ENCODE measurements at places on chromosomes 1 and 21. TPM values are rescaled to one million over a fixed set of nuclear protein-coding genes. Genes with fewer than 3 reads are reported as not detected.

GRCh38 chr1:54283635-54284385 lies 83.8 kb downstream of the MRPL37 start:
- no peak overlapping the region for H3K27ac ChIP-seq
- H3K36me3 ChIP-seq, result peaks cover 4% of the 10 kb centered on the region
- DNase-seq, result no peak
- no peaks in the 10 kb centered on the region for H3K27me3 ChIP-seq
- no peak overlapping the region for H3K4me3 ChIP-seq

DNA sequence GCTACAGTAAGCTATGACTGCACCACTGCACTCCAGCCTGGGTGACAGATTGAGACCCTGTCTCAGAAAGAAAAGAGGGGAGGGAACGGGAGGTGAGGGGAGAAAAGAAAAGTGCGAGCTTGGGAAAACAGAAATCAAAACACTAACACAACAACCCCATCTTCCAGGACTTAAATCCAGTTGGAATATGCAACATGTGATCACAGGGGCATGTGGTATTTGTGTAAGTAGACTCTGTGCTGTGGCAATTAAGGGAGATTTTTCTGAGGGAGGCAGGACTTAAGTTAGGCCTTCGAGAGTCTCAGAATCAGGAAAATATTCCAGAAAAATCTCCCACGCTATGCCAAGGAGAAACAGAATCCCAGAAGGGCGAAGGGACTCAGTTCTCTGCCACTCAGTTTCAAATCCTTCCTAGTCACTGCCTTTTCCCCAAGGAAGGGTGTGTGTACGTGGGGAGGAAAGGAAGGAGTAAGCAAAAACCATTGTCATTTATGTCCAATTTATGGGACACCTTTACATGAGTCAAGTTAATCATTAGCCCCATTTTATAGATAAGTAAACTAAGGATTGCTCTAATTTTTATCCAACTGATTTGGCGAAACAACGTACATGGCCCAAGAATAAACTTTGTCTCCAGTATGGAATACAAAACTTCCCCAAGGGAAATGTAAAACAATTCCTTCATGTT lies 12.3 kb downstream of the ID3 start:
- no peak overlapping the region for H3K27ac ChIP-seq
- no peaks in the 10 kb centered on the region for H3K36me3 ChIP-seq
- no peak for DNase-seq

DNA sequence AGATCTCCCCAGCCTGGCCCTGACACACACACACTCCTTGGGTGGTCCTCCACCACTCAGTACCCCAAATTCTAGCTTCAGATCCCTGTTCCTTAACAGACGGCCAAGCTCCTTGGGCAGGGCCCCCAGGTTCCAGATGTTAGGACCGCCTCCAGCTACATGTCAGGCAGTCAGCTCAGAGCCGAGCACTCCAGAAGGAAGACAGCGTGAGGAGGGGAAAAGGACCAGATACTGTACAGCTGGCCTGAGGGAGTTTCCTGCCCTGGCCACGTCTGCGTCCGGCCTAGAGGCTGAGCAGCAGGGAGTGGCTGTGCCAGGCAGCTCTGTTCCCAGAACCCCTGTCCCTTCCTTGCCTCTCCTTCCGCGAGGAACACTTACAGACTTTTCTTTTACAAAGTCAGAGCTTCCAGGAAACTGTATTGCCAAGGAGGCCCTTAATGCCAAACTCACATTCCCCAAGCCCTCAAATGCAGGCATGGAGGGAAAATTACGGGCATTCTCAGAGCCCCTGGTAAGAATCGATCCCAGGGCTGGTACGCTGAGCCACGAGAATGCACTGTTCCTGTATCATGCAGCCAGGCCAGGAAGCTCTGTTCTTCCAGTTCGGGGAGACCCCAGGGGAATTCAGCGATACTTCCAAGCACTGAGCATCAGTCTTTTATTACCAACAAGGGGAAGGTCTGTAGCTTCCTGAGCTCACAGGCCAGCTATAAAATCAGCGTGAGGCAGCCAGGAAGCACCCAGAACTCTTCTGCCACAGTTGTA lies 45.2 kb upstream of the CNTN2 start:
- H3K27ac ChIP-seq, result no peak overlapping the region
- DNase-seq, result no peak
- H3K4me3 ChIP-seq, result no peak overlapping the region
- H3K27me3 ChIP-seq, result no peaks in the 10 kb centered on the region
- H3K4me1 ChIP-seq, result peaks cover 18% of the 10 kb centered on the region
- H3K36me3 ChIP-seq, result no peaks in the 10 kb centered on the region

DNA sequence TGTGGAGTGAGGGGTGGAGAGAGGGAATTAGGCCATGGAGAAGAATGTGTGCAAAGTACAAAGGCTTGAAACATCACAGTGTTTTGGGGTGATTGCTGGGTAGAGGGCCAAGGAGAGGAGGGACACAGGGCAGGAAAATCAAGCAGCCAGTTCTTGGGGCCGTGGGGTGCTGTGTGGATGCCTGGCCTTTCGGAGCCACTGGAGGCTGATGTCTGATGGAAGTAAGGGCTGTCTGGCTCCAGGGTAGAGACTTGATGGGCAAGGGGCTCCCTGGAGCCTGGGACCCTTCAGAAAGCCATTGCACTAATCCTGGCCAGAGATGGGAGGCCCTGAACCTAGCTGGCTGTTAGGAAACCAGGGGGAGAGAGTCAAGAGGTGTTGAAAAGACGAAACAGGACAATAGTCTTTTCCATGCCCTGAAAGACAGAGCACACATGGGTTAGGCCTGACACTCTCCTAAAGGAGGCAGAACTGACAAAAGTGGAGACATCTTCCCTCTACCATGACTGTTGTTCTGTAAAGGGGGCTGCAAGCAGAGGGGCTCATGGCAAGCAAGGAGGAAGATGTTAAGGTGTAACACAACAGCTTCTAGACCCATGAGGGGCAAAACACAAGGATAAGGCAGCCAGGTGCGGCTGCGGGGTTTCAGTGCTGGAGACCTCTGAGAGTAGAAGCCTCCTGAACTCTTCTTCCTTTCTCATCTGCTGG lies 21.0 kb downstream of the ATF3 start:
- H3K27me3 ChIP-seq, result peaks cover 6% of the 10 kb centered on the region
- no peaks in the 10 kb centered on the region for H3K36me3 ChIP-seq
- H3K27ac ChIP-seq, result no peak overlapping the region
- H3K4me1 ChIP-seq, result no peaks in the 10 kb centered on the region
- H3K4me3 ChIP-seq, result no peak overlapping the region
- DNase-seq, result no peak

GRCh38 chr1:227788271-227789083 lies 27.0 kb upstream of the PRSS38 start:
- H3K36me3 ChIP-seq, result no peaks in the 10 kb centered on the region
- peak overlapping the region; percentile 16 for H3K27ac ChIP-seq
- peaks cover 21% of the 10 kb centered on the region for H3K4me1 ChIP-seq
- DNase-seq, result no peak
- no peaks in the 10 kb centered on the region for H3K27me3 ChIP-seq

DNA sequence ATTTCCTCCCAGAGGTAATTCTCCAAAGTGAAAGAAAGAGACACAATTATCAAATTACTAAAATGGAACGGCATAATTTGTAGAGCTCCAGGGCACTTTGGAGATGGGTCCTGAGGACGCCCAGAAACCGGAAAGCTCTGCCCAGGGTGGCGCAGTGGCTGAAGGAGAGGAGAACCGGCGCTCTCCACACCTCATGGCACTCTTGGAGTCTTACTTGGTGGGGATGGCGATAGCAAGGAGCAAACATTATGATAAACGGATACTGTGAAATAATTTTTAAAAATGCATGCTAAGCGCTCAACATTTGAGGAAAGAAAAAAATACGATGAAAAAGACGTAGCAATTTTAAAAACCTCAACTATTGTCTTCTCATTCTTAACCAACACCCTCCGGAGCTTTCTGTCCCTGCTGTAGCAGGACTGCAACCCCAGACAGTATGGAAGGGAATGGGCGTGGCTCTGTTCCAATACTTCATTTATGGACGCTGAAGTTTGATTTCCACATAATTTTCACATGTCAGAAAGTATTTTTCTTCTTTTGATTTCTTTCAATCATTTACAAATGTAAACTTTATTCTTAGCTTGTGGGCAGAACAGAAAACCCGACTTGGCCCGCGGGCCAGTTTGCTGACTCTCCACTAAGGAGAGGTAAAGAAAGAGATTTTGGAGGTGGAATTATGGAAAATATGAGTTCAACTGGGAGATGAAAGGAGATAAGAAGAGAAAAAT lies 1.1 kb downstream of the S100A11 start:
- H3K36me3 ChIP-seq, result peaks cover 26% of the 10 kb centered on the region
- peaks cover 10% of the 10 kb centered on the region for H3K27me3 ChIP-seq
- peaks cover 19% of the 10 kb centered on the region for H3K4me1 ChIP-seq
- DNase-seq, result no peak
- peak overlapping the region; percentile 94 for H3K27ac ChIP-seq

Gene CCSAP
- total RNA-seq, result 8.0 TPM

Gene RHD
- total RNA-seq, result not detected

Gene IL19
- not detected for total RNA-seq

DNA sequence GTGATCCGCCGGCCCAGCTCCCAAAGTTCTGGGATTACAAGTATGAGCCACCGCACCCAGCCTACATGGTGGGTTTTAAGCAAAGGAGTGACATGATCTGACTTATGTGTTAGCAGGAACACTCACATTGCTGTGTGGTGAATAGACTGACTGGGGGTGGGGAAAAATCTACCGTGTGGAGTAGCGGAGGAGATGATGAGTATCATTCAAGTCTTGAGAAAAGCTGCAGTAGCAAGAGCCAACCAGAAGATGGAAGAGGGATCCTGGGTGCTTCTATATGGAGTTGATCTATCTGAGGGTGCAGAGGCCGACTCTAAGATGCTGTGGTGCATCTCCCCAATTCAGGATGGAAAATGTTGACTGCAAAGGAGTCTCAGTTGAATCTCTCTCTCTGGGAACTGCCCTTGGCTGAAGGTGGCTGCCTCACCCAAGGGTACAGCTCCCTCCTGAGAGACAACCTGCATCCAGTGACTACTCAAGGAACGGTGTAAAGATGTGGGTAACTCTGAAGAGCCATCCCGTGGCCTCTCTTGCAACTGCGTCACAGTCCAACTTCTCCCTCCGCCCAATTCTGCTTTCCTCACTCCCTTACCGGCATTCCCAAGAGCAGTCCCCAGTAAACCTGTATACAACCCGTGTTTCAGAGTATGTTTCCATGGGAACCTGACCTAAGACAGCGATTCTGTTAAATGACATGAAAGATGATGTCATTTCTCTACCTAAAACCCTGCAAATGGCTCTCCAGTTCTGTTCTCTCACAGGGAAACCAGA lies 7.4 kb upstream of the B3GALNT2 start:
- no peaks in the 10 kb centered on the region for H3K27me3 ChIP-seq
- no peak overlapping the region for H3K27ac ChIP-seq
- no peaks in the 10 kb centered on the region for H3K4me1 ChIP-seq
- no peak overlapping the region for H3K4me3 ChIP-seq

GRCh38 chr1:81111818-81112217 lies 688.9 kb upstream of the ADGRL2 start:
- no peaks in the 10 kb centered on the region for H3K36me3 ChIP-seq
- no peaks in the 10 kb centered on the region for H3K27me3 ChIP-seq
- no peak overlapping the region for H3K4me3 ChIP-seq
- no peak overlapping the region for H3K27ac ChIP-seq
- peaks cover 13% of the 10 kb centered on the region for H3K4me1 ChIP-seq

- DNase-seq, result no peak
- H3K36me3 ChIP-seq, result no peaks in the 10 kb centered on the region
- no peaks in the 10 kb centered on the region for H3K4me1 ChIP-seq
These were observed 13.8 kb upstream of the KDM4A start for GRCh38 chr1:43636006-43636641.

Gene NBPF11
- total RNA-seq, result 8.7 TPM

GRCh38 chr1:25811384-25812082 lies 8.2 kb upstream of the MTFR1L start:
- DNase-seq, result no peak
- H3K27ac ChIP-seq, result no peak overlapping the region
- H3K27me3 ChIP-seq, result no peaks in the 10 kb centered on the region
- H3K4me1 ChIP-seq, result peaks cover under 1% of the 10 kb centered on the region

DNA sequence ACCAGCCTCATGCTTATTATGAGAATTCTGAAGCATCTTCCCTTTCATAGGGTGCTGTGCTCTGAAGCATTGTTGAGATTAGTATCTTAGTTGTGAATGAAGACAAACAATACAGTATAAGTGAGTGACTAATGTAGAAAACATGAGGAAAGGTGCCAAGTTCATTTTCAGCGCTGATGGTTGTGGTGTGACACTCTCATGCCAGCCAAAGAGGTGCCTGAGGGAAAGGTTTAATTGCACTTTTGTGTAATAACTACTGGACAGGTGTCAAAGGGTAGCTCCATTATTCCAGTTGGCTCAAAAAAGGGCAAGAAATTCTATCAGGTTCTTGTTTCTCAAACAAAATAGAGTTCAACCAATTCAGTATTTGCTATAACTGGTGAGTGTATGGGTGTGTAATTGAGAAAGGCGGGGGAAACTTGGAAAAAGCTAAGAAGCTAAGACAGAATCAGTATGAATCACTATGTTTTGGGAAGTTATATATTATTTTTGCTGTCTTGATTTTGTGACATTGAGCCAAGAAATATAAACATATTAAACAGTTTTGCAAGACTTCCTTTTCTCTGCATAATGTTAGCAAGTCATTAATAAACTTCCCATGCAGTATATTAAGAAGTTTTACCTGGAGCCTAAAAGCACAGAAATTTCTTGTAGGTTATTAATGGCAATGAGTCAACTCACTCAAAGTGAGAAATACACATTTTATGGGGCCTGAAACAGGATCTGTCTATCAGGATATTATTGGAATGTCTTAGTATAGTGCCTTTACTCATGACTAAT lies 31.8 kb downstream of the KCNK2 start:
- peak overlapping the region; percentile 14 for H3K4me3 ChIP-seq
- peaks cover 18% of the 10 kb centered on the region for H3K4me1 ChIP-seq
- H3K36me3 ChIP-seq, result no peaks in the 10 kb centered on the region
- peak overlapping the region; percentile 65 for H3K27ac ChIP-seq

DNA sequence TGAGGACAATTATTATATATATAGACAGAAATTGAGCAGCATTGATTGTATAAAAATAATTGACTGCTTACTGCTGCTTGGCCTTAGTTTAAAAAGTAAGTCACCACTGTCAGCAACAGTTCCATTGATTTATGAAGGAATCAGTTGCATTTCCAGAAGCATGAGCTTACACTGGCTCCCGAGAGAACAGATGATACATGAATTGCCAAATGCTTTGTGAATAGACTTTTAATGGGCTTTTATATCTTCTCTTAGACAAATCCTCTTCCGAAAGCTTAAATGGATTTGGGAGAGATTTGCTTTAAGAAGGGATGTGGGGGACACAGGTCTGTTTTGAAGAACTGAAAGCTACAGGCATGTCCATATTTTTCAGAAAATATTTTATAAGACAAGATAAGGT lies 7.5 kb downstream of the FHAD1 start:
- no peak for DNase-seq
- no peaks in the 10 kb centered on the region for H3K36me3 ChIP-seq
- no peak overlapping the region for H3K27ac ChIP-seq

Gene FMN2
- total RNA-seq, result 2.4 TPM

GRCh38 chr1:41813226-41813625 lies 105.5 kb downstream of the HIVEP3 start:
- H3K4me1 ChIP-seq, result peaks cover 22% of the 10 kb centered on the region
- H3K36me3 ChIP-seq, result no peaks in the 10 kb centered on the region
- no peaks in the 10 kb centered on the region for H3K27me3 ChIP-seq

Measured in astrocyte (in vitro differentiated cells and primary cell).